ENCODE measurements at places on chromosomes 1 and 21.

GRCh38 chr1:79587229-79587628, 580.7 kb upstream of the ADGRL4 start:
- no peak for DNase-seq

DNA sequence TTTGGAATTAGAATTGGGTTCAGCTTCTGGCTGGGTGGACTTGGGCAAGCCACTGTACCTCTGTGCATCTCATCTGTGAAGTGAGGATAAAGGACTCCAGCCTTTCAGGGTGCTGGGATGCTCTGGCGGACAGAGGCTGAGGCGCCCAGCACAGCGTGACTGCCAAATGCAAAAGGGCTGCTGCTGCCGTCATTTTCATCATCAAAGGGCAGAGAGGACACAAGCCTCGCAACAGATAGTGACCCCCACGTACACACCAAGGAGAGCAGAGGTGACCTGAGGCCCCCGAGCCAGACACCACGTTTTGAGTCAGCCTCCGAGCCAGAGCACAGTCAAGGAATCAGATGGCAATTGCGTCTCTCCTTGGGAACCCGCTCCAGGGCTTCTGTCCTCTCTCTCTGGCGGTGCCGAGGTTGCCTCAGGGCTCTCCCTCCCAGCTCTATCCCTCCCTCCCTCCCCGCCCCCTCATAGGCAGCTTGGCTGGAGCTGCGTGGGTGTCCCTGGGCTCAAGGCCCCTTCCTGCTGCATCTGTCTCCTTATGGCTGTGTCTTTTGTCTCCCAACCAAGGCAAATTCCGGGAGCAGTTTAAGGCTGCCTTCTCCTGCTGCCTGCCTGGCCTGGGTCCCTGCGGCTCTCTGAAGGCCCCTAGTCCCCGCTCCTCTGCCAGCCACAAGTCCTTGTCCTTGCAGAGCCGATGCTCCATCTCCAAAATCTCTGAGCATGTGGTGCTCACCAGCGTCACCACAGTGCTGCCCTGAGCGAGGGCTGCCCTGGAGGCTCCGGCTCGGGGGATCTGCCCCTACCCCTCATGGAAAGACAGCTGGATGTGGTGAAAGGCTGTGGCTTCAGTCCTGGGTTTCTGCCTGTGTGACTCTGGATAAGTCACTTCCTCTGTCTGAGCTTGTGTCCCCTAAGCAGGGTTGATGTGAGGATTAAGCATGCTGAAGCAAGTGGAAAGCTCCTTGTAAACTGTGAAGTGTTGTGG, 9.0 kb downstream of the HCRTR1 start:
- no peak for DNase-seq

GRCh38 chr1:164154622-164155021, 404.4 kb upstream of the PBX1 start:
- DNase-seq: no peak

DNA sequence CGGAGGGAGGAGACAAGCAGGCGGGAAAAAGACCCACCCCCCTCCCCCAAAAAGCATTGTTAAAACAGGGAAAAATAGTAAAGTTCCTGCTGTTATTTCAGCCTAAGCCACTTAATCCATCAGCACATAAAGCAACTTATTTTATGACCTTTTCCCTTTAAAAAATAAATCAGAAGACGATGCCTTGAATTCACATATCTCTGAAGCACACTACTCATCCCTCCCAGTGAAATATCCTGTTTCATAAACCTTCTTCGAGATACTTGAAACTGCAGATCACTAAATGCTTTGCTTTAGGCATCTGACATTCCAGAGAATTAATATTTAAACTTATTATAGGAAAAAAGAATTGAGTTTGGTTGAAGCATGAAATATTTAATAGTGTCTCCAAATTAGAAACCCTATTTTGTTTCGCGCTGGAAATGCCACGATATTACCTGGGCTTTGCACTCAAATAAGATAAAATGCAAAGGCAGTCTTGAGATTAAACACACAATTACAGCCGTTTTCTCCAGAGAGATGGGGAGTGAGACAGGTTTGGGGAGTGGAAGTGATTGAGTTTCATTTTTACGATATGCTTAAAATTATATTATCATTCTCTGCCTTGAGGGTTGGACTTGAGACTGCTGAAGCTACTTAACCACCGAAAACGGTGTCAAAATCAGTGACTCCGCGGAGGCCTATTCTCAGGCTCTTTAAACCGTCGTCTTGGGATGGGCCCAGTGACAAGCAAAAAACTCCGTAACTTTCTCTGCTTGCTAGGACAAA, 9.3 kb downstream of the GLIS1 start:
- DNase-seq: no peak

- no peak for DNase-seq
These were observed 7.7 kb upstream of the SPATC1L start for GRCh38 chr21:46191686-46192575.

- no peak for DNase-seq
These were observed 1.4 kb upstream of the EVI5 start for GRCh38 chr1:92786111-92786901.

- DNase-seq: no peak
These were observed 78.2 kb downstream of the SIM2 start for GRCh38 chr21:36776981-36777617.

DNA sequence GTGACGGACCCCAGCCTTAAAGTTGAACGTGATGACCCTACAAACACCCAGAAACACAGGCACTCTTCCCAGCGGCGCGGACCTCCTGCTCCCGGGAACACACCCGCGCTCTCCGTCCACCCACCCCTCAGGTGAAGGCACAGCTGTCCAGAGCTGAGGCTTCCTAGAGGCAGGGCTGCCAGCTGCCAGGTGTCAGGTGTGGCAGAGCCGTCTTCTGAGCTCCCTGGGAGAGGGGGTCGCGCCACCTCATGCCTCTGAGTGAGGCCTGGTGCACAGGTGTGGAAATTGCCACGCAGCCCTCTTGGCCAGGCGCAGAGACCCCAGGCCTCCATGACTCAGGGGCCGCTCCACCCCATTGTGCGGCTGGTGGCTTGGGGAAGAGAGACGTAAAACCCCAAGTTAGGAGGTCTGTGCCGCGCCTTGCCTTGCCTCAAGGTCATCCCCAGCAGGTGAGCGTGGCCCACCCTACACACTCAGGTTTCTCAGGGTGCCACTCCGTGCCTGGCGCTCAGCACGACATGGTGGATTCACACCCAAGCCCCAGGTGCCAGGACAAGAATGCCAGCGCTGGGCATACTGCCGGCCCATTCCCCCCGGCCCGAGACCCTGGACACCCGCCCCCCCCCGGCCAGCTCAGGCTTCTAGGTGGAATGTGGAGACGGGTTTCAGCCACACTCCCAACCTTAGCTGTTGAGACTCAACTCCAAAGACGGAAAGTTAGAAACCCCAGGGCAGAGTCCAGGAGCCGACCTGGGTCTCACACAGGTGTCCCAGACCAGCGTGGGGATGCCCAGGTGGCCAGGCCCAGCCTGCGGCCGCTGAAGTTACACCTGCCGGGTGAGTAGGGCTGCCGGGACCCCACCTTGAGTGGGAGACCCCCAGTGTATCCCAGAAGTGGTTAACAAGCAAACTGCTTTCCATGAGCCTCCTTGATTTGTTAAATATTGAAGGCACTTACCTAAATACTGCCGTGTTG, 8.4 kb downstream of the FAAP20 start:
- no peak for DNase-seq

- DNase-seq: no peak
These were observed 13.5 kb downstream of the MRPS6 start for GRCh38 chr21:34086887-34087306.

- no peak for DNase-seq
These were observed 283.0 kb downstream of the PAPPA2 start for GRCh38 chr1:176745945-176746344.

- DNase-seq: no peak
These were observed 22.0 kb downstream of the MRPL37 start for GRCh38 chr1:54221867-54222484.

DNA sequence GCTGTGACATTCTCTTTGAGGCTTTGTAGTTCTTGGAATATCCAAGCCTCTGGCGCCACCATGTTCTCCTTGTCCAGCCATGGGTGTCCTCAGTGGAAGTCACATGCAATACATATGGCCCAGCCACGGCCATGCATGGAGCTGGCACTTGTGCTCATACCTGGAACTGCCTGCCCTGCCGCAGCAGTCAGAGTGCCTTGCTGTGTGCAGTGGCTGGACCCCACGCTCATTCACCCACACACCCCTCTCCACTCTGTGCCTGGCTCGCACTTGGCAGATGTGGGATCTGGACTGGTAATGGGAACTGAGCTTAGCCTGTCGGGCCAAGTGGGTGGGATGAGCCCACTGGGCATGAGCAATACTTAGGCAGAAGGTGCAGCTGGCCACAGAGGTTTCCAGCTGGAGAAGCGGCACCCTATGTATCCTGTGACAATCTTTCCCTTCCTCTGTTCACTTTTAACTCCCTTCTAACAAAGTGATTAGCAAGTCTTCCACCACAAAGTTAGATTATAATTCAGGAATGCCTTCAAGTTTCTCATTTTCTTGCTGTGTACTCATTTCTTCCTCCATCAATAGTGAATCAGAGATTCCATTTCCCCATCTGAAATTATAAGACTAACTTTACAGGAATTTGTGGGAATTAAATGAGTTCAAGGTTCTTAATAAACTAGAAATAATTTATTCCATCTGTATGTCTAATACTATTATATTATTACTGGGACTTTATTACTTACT, 351.6 kb upstream of the NCAM2 start:
- no peak for DNase-seq

- DNase-seq: no peak
These were observed 282.4 kb downstream of the TM2D1 start for GRCh38 chr1:61442544-61442943.

- DNase-seq: no peak
These were observed 905 bp downstream of the LCE3E start for GRCh38 chr1:152565535-152566215.

GRCh38 chr1:214021321-214021720, 33.5 kb downstream of the PROX1 start:
- no peak for DNase-seq

DNA sequence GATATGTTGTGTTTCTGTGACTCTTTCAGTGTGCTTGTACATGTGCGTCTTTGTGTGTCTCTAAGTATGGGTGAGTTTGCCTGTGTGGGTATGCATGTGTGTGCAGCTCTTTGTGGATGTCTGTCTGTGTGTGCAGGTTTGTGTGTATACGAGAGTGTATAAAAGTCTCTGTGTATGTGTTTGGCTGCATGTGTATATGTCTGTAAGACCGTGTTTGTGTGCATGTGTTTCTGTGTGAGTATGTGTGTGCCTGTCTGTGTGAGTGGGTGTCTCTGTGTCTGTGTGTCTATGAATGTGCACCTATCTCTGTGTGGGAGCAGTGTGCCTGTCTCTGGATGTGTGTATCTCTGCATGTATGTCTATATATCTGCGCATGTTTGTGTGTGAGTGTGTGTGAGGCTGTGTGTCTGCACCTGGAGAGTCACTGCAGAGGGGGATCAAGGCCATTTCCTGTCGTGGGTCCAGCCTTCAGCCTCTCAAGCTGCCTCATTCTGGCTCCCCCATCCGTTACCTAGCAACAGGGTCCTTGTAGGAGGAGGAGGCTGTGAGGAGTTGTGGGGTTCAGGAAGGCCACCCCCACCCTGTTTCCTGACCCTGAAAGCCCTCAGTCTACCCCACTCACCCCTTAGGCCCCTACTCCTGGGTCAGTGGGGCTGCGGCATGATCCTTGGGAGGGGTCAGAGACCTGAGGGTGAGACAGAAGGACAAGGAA, 10.4 kb downstream of the FGR start:
- no peak for DNase-seq

- DNase-seq: no peak
These were observed 576.6 kb downstream of the ADGRL2 start for GRCh38 chr1:82377201-82377884.

- DNase-seq: no peak
These were observed 47.6 kb downstream of the ASTN1 start for GRCh38 chr1:177116941-177117340.

DNA sequence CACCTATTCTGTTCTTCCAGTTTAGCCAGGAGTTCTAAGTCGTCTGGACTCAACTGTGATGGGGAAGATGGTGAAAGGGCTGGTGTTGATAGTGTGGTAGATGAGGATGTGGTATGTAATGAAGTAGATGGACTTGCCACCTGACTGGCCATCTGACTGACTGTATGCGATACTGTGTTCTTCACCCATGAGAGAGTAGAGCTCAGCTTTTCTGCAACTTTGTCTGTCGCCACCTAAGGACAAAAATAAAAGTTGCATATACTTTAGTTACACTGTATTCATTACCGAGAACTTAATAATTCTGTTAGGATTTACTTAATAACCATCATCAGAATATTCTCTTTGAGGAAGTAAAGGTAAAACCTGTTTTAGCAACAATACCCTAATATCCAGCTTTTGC, 48.5 kb downstream of the EVI5 start:
- no peak for DNase-seq

DNA sequence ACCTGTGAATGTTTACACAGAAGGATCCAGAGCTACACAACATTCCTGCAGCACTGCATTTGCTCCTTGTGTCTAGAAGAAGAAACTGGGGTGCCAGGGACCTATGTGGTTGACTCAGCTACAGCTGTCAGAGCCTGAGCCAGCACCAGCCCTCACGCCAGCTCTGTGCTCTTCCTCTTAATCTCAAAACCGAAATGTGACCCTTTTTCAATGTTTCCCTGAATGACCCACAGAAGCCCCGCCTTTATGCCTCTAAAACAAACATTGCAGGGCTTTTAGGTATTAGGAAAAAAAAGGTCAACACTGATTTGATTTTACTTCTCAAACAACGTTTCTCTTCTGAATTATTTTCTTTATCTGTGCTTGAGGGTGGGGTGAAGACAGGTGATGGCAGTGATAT, 260.5 kb downstream of the DYRK1A start:
- DNase-seq: no peak

- DNase-seq: no peak
These were observed 74.6 kb downstream of the CAMK2N1 start for GRCh38 chr1:20411196-20411980.

- DNase-seq: no peak
These were observed 9.1 kb downstream of the PRPF38A start for GRCh38 chr1:52413410-52413989.

DNA sequence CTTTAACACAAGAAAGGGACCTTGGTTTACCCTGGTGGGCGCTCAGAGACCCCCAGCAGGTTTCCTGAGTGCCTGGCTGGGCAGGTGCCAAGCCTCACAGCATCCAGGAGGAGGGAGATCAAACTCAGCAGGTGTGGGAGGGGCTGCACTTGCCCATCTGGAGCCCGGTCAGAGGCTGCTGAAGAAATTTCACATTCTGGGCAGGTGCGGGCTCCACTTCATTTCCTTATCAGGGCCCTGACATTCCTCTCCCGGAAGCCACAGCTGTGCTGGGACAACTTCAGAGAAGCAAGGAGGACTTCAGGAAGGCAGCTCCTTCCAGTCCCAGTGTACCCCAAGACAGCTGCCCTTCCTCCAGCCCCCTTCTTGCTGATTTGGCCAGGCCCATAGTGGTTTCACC, 82.9 kb downstream of the ITPKB start:
- no peak for DNase-seq

- no peak for DNase-seq
These were observed 62.9 kb downstream of the RIPK4 start for GRCh38 chr21:41703857-41704501.

GRCh38 chr1:154502066-154502743, at the start of the genes SHE and TDRD10:
TSS of gene SHE (minus strand) at chr1:154502412. CDS start at chr1:154502026, 386 bp downstream.
TSS of gene TDRD10 (plus strand) at chr1:154502219. CDS start at chr1:154506904, 4,685 bp downstream.
- DNase-seq: no peak

GRCh38 chr1:209106237-209106741, 477.2 kb upstream of the CAMK1G start:
- no peak for DNase-seq

GRCh38 chr1:230891413-230891812, 23.1 kb upstream of the C1orf198 start:
- no peak for DNase-seq
